ENCODE measurements at places on chromosomes 3 and 15.

- no peak for DNase-seq
Observed at GRCh38 chr15:64351265-64351664, 4.7 kb downstream of the CSNK1G1 start.

DNA sequence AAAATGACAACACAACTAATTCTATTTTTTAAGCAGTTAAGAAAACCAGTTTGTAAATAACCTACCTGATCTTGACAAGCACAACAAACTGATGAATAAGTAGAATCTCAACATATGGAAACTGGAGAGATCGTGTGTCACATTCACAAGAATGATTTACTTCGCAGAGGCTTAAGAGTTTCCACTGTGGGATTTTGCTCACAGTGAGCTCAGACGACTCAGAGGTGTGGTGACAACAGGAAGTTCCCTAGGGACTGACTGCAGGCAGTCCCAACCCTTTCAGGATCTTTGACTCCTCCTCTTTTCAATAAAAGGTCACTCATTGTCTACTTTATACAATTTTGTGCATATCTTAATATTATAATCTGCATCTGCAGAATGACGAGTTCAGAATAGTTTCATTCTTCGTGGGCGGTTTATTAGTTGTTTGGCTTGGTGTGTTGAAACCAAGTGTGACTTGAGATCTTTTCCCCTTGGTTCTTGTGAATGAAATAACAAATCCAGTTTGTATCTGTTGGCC lies at the start of gene LIPH:
LIPH (minus strand) TSS at position 231 of the 520 bp plus-strand sequence; CDS start at position 114, 117 bp downstream.
- peak; percentile 91 for DNase-seq

DNA sequence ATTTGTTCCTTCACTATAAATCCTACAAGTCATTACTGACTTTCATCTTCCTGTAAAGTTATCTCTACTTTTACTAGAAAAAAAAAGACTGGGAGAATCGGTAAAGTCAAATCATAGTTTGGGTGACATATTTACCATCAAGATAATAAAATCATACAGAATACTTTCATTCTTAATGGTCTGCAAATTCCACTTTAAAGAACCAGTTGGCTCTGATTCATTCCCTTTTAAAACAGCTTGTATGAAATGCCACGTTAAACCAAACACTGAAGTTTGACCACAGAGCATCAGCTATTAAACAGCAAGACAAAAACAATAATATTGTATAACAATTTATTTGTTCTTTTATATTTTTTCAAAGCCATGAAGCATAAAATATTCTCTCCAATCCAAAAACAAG lies 100.7 kb downstream of the FBN1 start:
- no peak for DNase-seq

GRCh38 chr15:50814634-50815033 lies 49.1 kb upstream of the SPPL2A start:
- no peak for DNase-seq

DNA sequence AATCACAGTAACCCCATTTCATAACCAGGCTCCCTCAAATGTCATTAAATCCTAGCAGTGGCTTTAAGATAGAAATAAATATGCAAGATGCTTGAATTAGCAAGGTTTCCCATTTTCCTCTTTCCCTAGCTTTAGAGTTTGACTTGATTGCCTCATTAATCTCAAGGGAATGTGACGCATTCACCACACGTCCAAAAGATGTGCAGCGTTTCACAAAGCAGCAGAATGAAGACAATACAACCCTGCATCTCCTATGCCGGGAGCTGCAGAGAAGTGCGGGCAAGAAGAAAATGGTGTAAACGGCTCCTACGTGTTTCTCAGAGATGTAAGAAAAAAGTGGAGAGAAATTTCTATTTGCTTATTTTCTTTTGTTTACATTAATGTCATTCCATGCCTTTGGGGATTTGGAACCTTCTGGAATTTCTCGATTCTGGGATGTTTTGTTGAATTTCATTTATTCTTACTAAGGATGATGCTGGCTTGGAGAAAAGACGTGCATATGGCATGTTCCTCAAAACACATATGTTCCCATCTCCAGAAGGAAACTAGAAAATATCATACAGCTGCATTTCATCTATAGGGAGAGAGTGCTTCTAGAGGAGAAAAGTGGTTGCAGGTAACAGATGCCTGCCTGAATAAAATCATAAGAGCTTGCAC lies 27.8 kb upstream of the FRMD4B start:
- no peak for DNase-seq

- no peak for DNase-seq
Observed at GRCh38 chr3:100972867-100973266, 20.4 kb downstream of the ABI3BP start.

DNA sequence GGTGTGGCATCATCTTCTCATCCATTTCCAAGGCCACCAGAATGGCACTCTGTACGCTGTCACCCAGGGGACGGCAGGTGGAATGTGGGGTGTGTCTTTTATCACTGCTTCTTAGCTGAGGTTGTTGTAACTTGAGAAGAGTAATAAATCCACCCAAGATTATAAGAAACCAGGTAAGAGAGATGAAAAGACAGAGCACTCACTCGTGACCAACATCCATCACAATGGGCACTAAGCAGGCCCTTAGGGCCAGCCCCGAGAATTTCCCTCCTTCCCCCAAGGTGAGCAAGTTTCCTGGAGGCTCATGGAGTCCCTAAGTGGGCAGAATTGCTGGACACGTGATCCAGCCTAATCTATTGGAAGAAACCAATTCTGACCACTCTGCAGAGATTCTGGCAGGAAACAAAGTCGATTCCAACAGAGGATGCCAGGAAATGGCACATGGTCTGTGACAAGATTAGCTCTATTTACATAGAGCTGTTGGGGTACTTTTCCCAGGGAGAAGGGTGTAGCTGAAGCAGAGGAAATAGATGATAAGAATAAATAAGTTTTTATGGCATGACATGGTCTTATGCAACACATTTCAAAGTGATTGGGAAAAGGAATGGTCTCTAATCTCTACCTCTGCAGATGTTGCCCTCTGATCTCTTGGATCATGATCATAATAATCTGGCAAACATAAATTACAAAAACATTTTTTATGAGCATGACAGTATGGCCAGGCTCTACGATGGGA lies 22.5 kb downstream of the SLC6A20 start:
- DNase-seq = no peak

- no peak for DNase-seq
Observed at GRCh38 chr3:55205990-55206389, 278.1 kb upstream of the LRTM1 start.

GRCh38 chr3:2792432-2792831 lies 317.7 kb downstream of the IL5RA start:
- no peak for DNase-seq

GRCh38 chr15:64324165-64324877 lies 31.7 kb downstream of the CSNK1G1 start:
- DNase-seq = no peak

DNA sequence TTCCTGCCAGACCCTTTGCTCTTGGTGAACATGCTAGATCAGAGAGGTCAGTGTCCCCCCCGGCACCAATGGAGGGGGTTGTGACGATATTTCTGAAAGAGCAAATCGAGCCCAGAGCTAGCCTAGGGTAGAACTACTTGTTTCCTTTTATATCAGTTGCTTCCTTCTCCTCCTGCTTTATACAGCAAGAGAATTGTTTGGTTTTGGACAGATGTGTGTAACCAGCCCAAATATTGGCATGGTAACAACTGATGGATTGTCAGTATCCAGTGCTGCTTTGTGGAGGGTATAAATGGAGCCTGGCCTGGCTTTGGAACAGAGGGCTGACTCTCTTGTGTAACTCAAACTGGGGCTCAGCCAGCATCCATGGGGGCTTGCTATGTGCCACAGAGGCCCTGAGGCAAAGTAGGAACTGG lies 27.2 kb downstream of the SNX1 start:
- no peak for DNase-seq

DNA sequence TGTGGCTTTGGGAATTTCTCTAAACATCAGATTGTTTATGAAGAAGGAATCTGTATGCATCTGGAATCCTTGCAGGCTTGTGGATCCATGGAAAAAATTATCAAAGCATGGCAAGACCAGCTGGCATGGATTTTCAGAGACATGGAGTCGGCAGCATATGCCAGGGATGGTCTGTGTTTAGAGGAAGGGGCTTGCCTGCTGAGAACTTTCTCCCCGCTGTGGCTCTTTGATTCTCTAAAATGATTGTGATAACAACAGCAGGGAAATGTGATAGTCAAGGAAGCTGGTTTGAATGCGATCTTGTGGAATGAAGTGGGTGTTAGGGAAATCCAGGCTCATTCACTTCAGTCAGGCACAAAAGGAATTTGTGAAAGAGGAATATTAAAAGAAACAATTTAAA lies 245.7 kb upstream of the THRB start:
- no peak for DNase-seq

GRCh38 chr3:102714567-102714966 lies 279.8 kb downstream of the ZPLD1 start:
- DNase-seq = no peak

DNA sequence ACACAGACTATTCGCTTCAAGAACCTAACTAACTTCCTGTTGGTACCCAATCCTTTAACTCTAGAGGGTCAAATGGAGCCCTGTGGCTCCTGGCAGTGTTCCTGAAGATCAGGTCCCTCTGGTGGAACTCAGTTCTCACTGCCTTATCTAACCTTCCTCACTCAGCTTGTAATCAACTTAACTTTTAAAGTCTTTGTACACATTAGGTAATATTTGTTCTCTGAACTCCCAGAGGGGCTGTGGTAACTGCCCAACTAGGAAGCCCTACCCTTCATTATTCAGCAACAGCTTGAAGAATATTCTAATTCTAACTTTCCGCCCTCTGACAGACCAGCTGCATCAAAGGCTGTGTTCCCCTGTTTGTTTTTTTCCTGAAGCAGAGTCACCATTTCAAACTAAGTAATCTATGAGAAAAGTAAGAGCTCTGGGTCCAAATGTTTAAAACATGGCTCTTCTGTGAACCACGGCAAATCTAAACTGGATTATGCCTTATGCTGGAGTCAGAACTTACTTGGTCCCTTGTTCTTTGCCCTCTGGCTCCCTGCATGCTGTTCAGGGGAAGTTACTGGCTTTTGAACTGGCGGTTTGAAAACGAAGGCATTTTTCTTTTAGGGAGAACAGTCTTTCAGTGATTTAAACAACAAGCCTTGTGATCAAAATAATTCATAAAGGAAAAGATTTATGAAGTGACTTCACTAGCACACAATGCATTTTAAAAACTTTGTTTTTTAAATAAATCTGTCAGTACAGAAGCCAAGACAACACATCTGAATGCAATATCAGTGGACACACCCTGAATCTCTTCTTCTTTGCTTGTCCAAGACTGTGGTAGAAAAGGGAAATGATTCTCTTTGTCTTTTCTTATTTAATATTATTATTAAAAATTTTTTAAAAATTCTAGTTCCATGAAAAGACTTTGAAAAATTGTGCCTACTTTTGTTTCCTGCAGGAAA lies 365.6 kb downstream of the TIGIT start:
- no peak for DNase-seq

DNA sequence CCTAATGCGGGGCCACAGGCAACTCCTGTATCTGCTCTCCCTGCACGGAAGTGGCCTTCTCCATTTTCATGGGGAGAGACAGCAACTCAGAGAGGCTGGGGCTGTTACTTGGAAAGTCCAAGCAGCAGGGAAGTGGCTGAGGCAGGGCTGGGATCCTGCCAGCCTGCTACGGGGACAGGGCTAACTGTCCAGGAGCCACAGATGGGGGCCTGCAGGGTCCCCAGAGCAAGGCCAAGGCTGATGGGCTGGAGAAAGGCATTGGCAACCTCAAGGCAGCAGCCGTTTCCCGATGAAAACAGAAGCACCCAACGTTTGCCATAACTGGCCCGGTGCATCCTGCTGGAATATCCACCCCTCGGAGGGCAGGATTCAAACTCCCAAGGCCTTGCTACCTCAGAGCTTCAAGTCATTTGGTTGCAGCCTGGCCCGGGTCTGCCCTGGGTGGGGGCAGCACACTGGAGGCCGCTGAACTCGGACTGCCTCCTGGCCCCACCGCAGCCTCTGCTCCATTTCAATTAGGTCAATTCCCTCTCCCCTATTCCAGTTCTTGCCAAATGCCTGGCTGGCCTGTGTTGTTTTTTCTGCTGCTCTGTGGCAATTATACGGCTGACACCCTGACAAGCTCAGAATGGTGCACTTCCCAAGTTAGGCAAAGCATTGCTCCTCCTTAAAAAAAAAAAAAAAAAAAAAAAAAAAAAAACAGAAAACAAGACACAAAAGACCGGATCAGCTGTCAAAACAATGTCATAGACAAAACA lies 143.5 kb downstream of the NUP210 start:
- DNase-seq = no peak

DNA sequence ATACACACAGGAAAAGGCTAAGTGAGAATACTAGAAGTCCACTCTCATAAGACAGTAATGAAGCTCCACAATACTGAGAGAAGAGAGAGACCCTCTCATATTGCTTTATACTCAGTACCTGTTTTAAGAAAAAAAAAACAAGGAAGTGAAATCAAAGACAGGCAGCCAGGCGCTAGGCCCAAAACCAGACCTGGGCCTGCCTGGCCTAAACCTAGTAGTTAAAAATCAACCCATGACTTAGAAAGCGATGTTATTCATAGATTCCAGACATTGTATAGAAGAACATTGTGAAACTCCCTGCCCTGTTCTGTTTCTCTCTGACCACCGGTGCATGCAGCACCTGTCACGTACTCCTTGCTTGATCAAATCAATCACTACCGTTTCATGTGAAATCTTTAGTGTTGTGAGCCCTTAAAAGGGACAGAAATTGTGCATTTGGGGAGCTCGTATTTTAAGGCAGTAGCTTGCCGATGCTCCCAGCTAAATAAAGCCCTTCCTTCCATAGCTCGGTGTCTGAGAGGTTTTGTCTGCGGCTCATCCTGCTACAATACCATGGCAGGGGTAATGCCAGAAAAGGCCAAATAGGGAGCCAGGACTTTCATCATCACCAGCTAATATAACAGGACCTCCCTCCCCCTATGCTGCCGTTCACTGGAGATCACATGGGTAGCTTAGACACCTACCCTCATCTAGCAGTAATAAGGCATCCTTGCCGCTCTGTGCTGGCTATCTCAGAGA lies 1294.1 kb downstream of the NSUN3 start:
- DNase-seq = peak; percentile 41

DNA sequence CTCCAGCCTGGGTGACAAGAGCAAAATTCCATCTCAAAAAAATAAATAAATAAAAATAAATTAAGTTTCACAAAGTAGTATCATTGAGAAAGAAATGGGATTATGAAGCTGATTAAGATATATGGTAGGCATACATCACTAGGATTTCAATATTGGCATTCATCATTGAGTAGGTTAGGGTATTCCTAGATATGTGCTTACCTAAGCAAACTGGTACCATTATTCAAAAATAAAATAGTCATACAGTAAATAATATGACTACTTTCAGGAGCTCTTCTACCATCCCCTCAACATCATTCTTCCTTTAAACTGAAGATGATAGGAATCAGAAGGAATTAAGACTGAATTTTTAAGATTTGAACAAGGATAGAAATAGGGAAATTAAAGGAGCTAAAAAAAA lies 66.6 kb downstream of the FRMD5 start:
- no peak for DNase-seq
